ENCODE measurements at places on chromosomes 1 and 21. TPM values are rescaled to one million over a fixed set of nuclear protein-coding genes. Genes with fewer than 3 reads are reported as not detected.
A peak's percentile ranks its signal among the peaks of the same experiment; 100 is the strongest.

GRCh38 chr1:215631489-215631888, 64.4 kb downstream of the KCTD3 start:
- no peak for DNase-seq

DNA sequence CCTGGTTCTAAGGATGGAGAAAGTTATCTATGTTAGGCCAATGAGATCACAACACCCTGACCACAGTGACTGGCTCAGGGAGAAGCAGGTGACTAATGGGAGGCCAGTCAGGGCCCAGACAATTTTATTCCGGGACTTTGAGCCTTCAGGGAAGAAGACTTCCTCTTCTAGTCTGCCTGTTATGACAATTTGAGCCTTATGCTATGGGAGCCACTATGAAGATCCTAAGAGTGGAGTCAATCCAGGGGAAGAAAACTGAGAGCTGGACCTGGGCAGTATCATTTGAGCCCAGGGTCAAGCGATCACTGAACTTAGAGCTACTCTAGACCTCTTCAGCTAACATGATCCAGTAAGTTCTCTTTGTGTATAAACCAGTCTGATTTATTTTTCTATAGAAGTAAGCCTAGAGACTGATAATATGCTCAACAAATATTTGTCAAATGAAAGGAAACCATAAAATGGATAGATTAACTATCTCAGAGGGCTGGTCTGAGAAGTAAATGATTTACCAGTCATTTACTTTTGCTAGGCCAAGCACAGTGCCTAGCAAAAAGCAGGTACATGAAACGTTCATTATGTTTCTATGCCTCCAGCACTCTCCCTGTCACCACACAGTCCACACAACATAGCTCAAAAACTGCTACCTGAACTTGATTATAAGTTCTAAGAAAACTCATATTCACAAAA, 4.2 kb upstream of the C1orf141 start:
- DNase-seq, result no peak

- DNase-seq, result no peak
Observed at GRCh38 chr1:37037690-37038089, 3.4 kb upstream of the GRIK3 start.

DNA sequence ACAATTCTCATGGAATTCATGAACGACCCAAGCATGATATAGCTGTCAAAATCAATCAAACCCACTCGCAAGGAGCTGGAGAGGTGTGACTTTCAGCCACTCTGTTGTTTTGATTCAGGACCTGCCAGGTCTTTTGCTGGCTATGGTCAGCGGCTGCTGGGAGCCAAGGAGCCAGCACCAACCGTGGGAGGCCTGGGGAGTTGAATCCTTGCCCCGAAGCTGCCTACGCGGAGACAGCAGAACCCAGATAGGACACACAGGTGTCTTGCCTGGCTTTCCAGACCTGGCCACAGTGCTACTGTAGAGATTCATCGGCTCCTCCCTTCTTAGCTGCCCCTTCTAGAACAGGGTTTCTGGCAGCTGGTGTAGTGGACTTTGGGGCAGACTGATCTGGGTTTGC, 42.7 kb downstream of the ZSCAN20 start:
- no peak for DNase-seq

- DNase-seq, result no peak
Observed at GRCh38 chr1:181181792-181182585, 93.5 kb downstream of the IER5 start.

DNA sequence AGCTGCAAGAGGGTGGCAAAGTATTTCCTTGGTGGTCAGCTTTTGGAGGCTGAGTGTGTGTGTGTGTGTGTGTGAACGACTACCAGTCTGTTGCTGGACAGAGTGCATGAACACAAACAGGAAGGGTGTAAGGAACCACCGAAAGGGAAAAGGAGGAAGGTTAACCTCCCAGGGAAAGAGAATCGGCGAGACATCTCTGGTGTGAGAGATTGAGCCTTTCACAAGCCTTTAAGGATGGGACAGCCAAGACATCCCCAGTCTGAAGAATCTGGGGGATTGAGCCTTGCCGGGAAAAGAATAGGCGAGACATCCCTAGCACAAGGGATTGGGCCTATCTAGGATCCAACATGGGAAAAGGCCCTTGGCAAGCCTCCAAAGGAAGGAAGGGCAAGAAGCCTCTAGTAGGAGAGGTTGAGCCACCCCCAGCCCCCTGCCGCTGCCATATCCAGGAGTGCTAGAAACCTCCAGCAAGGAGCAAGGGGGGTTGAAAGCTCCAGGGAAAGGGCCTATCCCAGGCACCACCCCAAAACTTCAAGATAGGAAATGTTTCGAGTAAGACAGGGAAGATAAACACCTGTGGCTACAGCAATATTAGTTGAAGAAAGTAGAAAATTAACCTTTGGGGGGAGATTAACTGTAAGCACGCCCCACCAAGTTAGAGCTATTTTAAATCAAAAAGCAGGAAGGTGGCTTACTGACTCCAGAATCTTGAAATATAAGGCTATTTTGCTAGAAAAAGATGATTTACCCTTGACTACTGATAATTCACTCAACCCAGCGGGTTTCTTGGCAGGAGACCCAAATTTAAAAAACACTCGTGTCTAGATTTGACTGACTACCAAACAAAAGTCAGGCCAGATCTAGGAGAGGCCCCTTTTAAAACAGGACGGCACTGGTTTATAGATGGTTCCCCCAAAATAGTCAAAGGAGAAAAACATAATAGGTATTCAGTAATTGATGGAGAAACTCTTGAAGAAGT, 3.2 kb downstream of the TEX50 start:
- no peak for DNase-seq

DNA sequence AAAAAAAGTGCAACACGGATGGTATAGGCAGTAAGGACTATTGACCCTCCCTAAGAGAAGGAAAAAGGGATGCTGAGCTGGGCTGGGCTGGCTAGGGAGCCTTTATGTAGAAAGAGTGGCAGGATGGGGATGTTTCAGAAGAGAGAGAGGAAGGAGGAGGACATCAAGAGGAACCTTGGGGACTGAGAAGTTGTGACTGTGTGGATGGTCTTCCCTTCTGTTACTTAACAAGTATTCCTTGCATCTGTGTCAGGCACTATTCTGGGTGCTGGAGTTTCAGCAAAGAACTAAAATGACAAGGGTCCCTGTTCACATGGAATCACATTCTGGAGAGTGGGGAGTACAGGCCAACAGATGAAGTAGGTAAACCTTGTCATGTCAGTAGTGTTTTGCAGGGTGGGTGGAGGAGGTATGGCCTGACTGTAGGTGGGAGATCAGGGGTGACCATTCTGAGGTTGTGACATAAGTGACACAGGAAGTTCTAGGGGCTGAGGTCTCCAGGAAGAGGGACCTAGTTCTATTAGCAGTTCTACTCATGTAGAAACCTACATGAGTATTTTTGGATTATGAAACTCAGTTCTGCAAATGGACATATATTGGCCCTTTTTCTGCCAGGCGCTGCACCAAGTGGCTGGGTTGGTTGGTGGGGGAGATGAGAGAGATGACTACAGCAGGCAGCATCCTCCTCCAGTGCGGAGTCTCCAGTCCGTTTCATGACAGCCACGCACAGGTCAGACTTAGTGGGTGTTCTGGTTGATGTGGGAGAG, 53.8 kb downstream of the PRDM2 start:
- DNase-seq, result peak; percentile 52

GRCh38 chr1:150386592-150386991, 22.6 kb downstream of the RPRD2 start:
- no peak for DNase-seq

DNA sequence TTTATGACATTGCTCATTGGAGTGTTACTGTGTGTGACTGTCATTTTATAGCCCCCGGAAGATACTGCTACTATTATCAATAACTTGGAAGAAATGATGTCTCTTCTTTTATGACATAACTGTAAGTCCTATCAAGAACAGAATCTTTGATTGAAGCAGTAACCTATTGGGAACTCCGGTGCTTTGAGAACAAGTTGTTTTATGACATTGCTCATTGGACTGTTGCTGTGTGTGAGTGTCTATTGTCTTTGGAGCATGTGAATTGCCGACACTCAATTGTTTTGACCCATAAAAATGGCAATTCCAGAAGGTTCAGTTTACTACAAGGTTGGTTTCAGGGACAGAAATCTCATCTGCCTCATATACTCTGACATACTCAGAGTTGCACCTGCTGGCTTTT, 8.0 kb downstream of the KCNK1 start:
- DNase-seq, result no peak

DNA sequence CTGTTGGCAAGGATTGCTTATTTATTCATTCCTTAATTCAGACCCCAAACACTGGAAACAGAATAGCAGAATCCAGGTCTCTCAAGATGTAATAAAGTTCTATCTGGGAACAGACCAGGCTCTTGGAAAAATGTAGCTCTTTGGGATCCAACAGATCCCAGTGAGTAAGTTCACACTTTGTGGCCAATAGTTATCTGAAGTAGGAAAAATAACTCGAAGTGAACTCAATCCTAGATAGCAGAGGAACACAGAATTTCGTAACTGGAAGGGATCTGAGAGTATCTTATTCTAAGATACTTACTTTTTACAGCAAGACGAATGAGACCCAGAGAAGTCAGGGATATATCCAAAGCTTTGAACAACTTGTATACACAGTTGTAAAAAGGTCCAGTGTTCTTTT, 150.7 kb upstream of the CD34 start:
- no peak for DNase-seq

GRCh38 chr1:82858031-82858430, 1057.3 kb downstream of the ADGRL2 start:
- DNase-seq, result no peak

- DNase-seq, result no peak
Observed at GRCh38 chr21:44681861-44682579, at the start of gene KRTAP12-1. Gene KRTAP12-1, minus strand, starts transcription at chr21:44682163. Its CDS starts 40 bp downstream, at chr21:44682123.

DNA sequence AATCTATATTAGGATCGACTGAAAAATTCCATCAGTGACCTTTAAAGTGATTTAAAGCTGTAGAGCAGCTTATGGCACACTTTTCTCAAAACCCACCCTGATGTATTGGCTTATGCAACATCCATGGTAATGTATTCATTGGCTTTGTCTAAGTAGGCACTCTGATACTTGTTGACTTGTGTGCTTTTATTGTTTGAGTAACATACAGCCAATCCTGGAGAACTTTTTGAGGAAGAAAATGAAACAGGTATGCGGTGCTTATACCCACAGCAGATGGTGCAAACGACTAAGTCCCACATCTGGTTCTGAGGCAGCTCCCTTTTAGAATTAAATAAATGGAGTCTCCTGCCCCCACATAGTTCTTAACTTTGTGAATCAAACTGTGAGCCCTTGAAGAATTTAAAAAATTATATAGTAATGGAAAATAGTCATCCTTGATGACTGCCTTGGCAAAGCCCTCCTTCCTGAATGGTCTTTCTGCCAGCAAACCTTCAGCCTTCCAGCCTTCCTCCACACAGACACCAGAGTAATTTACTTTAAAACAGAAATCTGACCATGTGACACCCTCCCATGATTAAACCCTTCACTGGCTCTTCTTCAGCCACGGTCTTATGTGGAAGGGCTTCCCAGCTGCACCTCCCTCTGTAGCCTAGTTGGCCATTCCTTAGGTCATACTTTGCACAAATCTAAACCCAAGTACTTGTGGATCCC, 116.0 kb downstream of the BCAR3 start:
- no peak for DNase-seq

DNA sequence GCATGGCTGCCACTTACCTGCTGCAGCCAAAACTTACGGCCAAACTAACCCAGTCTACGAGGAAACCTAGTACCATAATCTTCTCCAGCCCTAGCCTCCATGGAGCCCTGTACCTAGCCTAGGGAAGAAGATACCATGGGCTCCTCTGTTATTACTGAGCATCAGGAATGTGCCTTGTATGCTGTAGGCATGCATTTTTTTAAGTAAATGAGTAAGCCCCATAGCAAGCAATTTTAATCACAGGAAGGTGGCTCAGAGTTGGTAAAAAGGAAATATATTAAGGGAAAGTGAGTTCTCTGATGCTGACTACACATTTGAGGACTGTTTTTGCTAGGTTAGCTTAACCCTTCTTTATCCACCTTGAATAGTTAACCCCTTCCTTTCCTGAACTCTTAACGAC, 21.2 kb downstream of the NFASC start:
- no peak for DNase-seq

DNA sequence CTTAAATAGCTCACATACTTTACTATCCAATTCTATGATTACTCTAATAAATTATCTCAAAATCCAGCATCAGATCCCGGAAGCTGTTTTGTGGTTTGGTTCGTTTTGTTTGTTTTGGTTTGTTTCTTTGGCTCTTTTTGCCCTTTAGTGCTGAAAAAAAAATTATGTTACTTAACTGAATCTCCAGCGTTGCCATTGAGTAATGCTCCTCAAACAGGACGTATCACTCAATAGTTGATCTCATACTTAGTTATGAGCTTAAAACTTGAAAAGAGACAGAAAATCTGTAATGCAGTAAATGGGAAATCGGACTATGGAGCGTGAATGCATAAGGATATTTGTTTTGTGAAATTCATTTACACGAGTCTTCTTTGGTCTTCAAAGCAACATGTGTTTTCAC, 533.8 kb upstream of the TMPRSS15 start:
- no peak for DNase-seq

DNA sequence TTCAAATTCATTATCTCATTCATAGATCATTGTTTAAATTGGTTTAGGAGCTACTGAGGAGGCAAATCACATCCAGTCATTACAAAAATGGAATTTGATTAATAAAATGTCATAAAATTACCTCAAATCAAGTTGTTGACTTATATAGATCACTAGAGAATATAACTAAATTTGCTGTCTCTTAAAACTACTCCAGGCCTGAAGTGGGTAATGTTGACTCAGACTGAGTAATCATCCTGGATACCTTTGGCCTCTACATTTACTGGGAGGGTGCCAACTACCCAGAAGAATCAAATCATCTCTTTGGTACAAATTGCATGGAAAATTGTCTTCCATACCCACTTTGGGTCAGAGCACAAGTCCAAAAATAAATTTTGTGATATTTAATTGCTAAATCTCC, 191.2 kb upstream of the GREM2 start:
- no peak for DNase-seq

GRCh38 chr1:71788113-71788512, 494.2 kb downstream of the NEGR1 start:
- no peak for DNase-seq

GRCh38 chr1:212701910-212702309, 2.3 kb upstream of the BATF3 start:
- no peak for DNase-seq

- no peak for DNase-seq
Observed at GRCh38 chr21:45329261-45330074, 41.8 kb upstream of the POFUT2 start.

- DNase-seq, result no peak
Observed at GRCh38 chr1:218510153-218510772, 165.1 kb downstream of the TGFB2 start.

The MASP2 gene
- total RNA-seq, result 0.28 TPM

The KLHDC7A gene
- total RNA-seq, result not detected

The HMCN1 gene
- total RNA-seq, result not detected

The MPL gene
- total RNA-seq, result not detected

The KIF17 gene
- total RNA-seq, result not detected

The SAMD13 gene
- 0.21 TPM for total RNA-seq

The C1orf185 gene
- not detected for total RNA-seq

The SH3BGR gene
- total RNA-seq, result 1.4 TPM

The SLAMF9 gene
- total RNA-seq, result not detected

The ITLN2 gene
- total RNA-seq, result not detected

The TRIM17 gene
- 2.8 TPM for total RNA-seq

The ACTL8 gene
- total RNA-seq, result not detected

The C1QB gene
- total RNA-seq, result not detected

The CLDN14 gene
- total RNA-seq, result not detected

The KIAA0040 gene
- 35.4 TPM for total RNA-seq

The FTCD gene
- total RNA-seq, result 0.30 TPM
